ENCODE measurements at places on chromosomes 11 and 22. TPM values are rescaled to one million over a fixed set of nuclear protein-coding genes. Genes with fewer than 3 reads are reported as not detected.

DNA sequence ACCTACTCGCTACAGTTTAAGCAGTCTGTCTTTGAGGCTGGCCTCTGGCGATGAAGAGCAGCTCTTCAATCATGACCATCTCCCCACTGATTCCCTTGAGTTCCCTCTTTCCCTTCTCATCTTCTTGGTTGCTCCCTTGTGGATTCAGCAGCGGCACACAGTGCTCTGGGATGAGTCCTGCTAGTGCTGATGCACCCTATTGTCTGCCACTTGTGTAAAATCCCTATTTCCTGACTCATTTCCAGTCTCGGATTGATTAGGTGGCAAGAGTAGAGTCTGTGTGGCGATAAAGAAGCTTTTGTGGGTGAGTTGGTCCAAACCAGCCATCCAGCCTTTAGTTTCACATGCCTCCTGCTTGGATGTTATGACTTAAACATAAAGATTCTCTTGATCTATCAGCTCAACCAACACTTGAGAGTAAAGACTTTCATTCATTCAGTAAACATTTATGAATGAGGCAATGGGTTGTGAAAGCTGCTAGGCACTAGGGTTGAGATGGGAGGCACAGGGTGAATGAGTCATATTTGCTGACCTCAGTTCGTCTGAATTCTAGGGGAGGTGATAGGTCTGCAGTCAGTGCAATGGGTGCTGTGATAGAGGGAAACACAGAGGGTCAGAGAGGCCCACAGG, 219.4 kb upstream of the RAG2 start:
- H3K27me3 ChIP-seq = no peaks in the 10 kb centered on the region
- no peak for DNase-seq
- no peak overlapping the region for H3K4me3 ChIP-seq

GRCh38 chr11:1628506-1629325, 859 bp upstream of the KRTAP5-5 start:
- no peak overlapping the region for H3K27ac ChIP-seq
- H3K36me3 ChIP-seq = no peaks in the 10 kb centered on the region
- H3K4me3 ChIP-seq = no peak overlapping the region
- H3K27me3 ChIP-seq = peaks cover 8% of the 10 kb centered on the region
- H3K4me1 ChIP-seq = peaks cover 5% of the 10 kb centered on the region
- peak; percentile 90 for DNase-seq

GRCh38 chr11:66718320-66718971, 10.6 kb downstream of the SPTBN2 start:
- peak; percentile 70 for DNase-seq
- no peaks in the 10 kb centered on the region for H3K36me3 ChIP-seq
- peak overlapping the region; percentile 35 for H3K27ac ChIP-seq
- no peaks in the 10 kb centered on the region for H3K27me3 ChIP-seq
- H3K4me3 ChIP-seq = peak overlapping the region; percentile 12

DNA sequence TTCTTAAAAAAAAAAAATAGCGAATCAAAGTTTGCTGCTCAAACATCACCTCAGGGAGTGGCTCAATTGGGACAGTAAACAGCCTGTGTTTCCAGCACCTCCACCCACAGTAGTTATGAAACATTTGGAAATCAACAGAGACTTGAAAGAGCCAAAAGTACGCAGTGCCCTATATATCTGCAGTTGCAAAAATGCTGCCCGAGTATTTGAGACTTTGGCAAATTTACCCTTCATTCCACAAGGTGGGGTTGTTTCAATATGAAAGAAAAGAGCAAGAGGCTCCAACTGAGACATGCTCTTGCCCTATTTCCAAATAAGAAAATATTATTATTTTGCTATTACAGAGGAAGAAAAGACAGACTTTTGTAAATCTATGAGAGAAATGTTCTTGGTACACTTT, 851.1 kb upstream of the RAG2 start:
- DNase-seq = no peak
- H3K27me3 ChIP-seq = no peaks in the 10 kb centered on the region
- H3K36me3 ChIP-seq = no peaks in the 10 kb centered on the region
- H3K27ac ChIP-seq = no peak overlapping the region
- H3K4me1 ChIP-seq = no peaks in the 10 kb centered on the region
- H3K4me3 ChIP-seq = no peak overlapping the region

GRCh38 chr22:43036282-43036829, 21.4 kb upstream of the PACSIN2 start:
- no peaks in the 10 kb centered on the region for H3K36me3 ChIP-seq
- DNase-seq = peak; percentile 36
- no peaks in the 10 kb centered on the region for H3K4me1 ChIP-seq
- no peaks in the 10 kb centered on the region for H3K27me3 ChIP-seq
- no peak overlapping the region for H3K27ac ChIP-seq
- H3K4me3 ChIP-seq = no peak overlapping the region

GRCh38 chr22:50531962-50532674, 2.3 kb upstream of the TYMP start:
- H3K27me3 ChIP-seq = no peaks in the 10 kb centered on the region
- peak overlapping the region; percentile 97 for H3K27ac ChIP-seq
- DNase-seq = peak; percentile 97
- H3K4me3 ChIP-seq = peak overlapping the region; percentile 80
- no peaks in the 10 kb centered on the region for H3K36me3 ChIP-seq

Gene MYO7A
- total RNA-seq = 2.9 TPM

Gene NAALAD2
- total RNA-seq = 0.33 TPM

Gene GTF2H1
- 37.7 TPM for total RNA-seq

Gene PRR5L
- 40.5 TPM for total RNA-seq

Gene ZNF214
- total RNA-seq = 0.33 TPM

All from upper lobe of left lung (tissue), 6 donors.